Left forelimb (tissue), 1 donor: ENCODE measurements at places on chromosomes 12 and 14.

DNA sequence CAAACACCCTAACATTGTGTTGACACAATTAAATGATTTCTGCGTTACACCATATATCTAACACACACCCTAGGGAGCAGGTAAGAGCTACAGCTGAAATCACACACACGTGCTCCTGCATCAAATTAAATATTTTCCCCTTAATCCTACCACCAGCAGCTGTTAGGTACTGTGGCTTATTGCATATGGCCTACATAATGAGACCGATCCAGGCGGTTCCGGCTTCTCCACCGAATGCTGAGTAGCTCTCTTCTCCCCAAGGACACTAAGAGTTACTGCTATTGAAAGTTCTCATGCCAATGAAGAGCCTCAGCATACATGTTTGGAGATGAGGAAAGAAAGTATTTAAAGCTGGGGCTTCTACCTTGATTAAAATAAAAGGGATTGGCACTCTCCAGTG lies 472.2 kb upstream of the STXBP6 start:
- DNase-seq: no peak

DNA sequence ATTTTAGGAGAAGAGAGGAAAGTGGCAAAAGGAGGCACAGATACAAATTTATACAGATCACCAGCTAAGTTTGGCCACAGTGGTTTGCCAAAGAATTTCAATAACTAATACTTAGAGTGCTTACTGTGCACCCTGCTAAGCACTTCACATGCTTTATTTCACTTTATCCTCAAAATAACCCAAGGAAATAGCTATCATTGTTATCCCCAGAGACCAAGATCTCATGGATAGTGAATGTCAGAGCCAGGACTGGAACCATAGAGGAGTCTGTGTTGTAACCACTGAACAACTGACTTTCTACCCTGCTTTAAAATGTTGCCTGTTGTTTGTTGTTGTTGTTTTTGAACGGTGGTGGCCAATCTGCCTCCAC lies 1.3 kb upstream of the TCP11L2 start:
- no peak for DNase-seq

GRCh38 chr14:26081043-26081442 lies 516.8 kb downstream of the NOVA1 start:
- no peak for DNase-seq

GRCh38 chr12:96361074-96361473 lies 39.2 kb downstream of the CDK17 start:
- DNase-seq: no peak

GRCh38 chr14:75579882-75580281 lies 1.5 kb downstream of the FLVCR2 start:
- DNase-seq: no peak

GRCh38 chr14:95577870-95578269 lies 43.0 kb downstream of the GLRX5 start:
- DNase-seq: no peak

- DNase-seq: no peak
Measured at GRCh38 chr14:61219673-61220072, 61.5 kb downstream of the TMEM30B start.

DNA sequence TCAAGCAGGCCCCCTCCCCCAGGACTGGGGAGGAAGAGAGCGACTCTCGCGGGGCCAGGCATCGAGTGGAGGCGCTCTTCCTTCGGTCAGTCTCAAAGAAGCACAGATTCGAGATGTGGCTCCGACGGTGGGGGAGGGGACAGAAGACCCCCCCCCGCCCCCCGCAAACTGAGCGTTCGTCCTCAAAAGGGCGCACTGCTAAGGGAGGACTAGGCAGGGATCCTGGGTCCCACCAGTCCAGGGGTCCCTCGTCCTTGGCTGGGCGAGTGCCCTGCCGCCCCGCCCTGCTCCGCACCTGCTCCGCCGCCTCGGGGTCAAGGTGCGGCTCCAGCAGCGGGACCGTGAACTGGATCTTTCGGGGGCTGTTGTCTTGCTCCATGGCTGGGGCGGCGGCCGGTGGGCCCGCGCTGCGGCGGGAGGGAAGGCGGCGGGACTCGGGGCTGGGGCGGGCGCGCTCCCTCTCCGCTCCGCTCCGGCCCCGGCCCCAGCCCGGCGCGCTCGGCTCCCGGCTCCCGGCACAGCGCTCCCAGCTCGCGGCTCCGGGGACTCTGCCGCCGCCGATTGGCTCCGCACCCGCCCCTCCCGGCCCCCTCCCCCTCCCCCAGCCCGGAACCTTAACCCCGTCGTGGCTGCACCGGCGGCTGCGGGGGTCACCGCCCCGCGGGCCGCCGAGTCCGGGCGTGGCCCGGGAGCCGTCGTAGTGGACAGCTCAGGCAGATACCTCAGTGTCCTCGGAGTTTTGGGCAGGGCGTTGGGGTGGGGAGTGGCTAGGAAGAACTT lies at the start of gene PPP1R1A:
Gene PPP1R1A, minus strand, starts transcription at position 550 of the 780 bp plus-strand sequence. Its CDS starts 171 bp downstream, at position 379.
- no peak for DNase-seq

DNA sequence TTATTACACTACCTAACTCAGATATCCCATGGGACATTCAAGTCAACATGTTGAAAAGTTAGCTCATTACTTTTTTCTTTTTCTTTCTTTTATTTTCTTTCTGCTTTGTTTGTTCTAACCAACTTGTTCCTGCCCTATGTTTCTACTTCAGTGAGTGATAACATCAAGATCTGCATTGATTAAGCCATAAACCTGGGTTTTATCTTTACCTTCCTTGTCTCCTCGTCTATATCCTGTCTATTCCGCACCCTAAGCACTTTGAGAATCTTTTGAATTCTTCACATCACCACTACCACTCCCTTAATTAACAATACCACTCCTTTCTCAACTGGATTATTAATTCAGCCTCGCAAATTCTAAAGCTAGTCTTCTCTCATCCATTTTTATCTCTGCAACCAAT lies 81.9 kb upstream of the AVPR1A start:
- no peak for DNase-seq

- no peak for DNase-seq
Measured at GRCh38 chr12:18749386-18749957, 11.6 kb downstream of the CAPZA3 start.

- DNase-seq: no peak
Measured at GRCh38 chr14:49641697-49642129, 6.7 kb upstream of the DNAAF2 start.

GRCh38 chr12:12194206-12194605 lies 72.6 kb downstream of the LRP6 start:
- no peak for DNase-seq

GRCh38 chr14:104929268-104930230 lies 4.9 kb downstream of the PLD4 start:
- DNase-seq: peak; percentile 42

- DNase-seq: no peak
Measured at GRCh38 chr12:120939523-120939922, 35.4 kb upstream of the SPPL3 start.

- DNase-seq: no peak
Measured at GRCh38 chr14:38958589-38958988, 144.4 kb downstream of the SEC23A start.

- no peak for DNase-seq
Measured at GRCh38 chr12:12483438-12483837, 79.2 kb downstream of the DUSP16 start.

GRCh38 chr12:48828293-48828692 lies 10.0 kb downstream of the CACNB3 start:
- DNase-seq: no peak
